Endodermal cell (in vitro differentiated cells): ENCODE measurements at places on chromosomes 16 and 17.

GRCh38 chr17:13154930-13155329, 137.1 kb upstream of the ELAC2 start:
- DNase-seq: no peak

- no peak for DNase-seq
Observed at GRCh38 chr16:70568601-70569237, 45.1 kb downstream of the SF3B3 start.

- no peak for DNase-seq
Observed at GRCh38 chr16:55248494-55248893, 75.5 kb upstream of the IRX6 start.

- DNase-seq: no peak
Observed at GRCh38 chr17:64092113-64092512, 37.8 kb downstream of the ERN1 start.

GRCh38 chr16:11356573-11357331, 11.5 kb downstream of the RMI2 start:
- DNase-seq: peak; percentile 92

GRCh38 chr16:85625053-85625452, 11.9 kb downstream of the GSE1 start:
- DNase-seq: peak; percentile 66

DNA sequence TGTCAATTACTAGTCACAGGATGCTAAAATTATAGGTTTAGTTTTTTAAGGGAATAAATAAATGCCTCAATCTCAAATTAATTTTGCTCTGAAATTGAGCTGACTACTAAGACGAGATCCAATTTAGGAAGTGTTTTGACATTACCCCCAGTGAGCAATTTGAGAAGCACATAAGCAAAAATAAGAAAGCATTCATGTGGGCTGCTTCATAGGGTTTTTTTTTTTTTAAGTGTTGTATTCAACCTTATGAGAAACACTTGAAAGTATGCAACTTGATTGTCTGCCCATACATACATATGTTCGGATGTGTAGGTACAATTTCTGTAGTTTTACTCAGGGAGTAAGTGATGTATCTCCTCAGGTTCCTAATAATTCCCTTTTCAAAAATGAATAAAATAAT, 77.6 kb downstream of the PRKCA start:
- no peak for DNase-seq

- DNase-seq: no peak
Observed at GRCh38 chr17:42743595-42744282, 1.1 kb downstream of the EZH1 start.

DNA sequence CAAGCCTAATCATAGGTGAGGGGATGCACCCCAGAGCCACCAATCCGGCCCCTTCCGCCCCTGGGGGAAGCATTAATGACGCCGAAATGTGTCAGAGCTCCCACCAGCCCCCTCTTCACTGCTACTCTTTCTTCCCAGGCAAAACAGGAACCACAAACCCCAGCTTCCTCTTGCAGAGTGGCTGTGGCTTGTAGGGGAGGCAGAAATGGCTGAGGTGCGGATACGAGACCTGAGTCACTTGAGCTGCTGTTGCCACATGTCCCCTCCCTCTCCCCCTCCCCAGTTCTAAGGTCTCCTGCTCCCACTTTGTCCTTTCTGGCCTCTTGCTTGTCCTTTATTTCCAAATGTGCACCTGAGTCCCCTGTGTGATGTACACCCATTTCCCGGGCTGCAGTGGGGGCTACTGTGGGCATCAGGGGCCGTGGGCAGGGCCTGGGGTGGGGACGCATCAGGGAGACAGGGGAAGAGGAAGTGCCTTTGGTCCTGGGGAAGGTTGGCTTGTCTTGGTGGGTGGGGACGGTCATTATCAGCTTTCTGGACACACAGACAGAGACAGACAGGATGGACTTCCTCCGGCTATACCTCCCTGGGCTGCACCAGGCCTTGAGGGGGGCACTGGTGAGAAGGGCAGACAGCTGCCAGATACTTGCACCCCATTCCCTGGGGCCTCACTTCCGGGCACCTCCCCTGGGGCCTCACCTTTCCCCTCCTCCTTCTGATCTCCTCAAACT, at the start of gene APOBR:
Gene APOBR (plus strand): TSS at position 523 of the 731 bp plus-strand sequence. CDS start 39 bp downstream, at position 562.
- no peak for DNase-seq

- no peak for DNase-seq
Observed at GRCh38 chr17:79920751-79921410, 81.6 kb upstream of the CBX4 start.

GRCh38 chr17:67759355-67760171, 41.8 kb downstream of the NOL11 start:
- DNase-seq: peak; percentile 53

DNA sequence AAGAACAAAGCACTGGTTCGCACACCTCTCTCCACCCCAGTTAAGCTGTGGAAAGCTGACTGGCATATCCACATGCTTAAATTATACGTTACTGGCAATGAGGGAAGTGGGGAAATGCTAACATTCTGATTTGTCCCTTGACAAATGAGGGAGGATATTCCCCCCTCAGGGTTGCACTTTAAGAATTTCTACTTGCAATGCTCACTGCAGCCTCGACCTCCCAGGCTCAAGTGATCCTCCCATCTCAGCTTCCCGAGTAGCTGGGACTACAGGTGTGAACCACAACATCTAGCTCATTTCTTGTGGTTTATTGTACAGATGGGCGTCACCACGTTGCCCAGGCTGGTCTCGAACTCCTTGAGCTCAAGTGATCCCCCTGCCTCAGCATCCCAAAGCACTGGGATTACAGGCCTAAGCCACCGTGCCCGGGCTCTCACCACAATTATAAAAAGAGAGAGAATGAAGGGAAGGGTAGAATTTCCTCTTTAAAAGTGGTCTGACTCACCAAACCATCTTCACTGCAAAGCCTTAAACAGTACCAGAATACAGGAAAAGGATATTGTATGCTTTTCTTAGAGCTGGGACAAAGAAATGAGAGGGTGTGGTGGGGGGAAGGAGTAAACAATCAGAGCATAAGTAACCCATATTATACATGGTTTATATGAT, 38.9 kb downstream of the KANSL1 start:
- DNase-seq: no peak

GRCh38 chr17:78884148-78884825, 18.7 kb downstream of the CEP295NL start:
- peak; percentile 79 for DNase-seq

GRCh38 chr16:65066651-65067050, 55.2 kb downstream of the CDH11 start:
- DNase-seq: no peak

GRCh38 chr16:56583351-56584168, 5.8 kb upstream of the MT3 start:
- DNase-seq: peak; percentile 64

DNA sequence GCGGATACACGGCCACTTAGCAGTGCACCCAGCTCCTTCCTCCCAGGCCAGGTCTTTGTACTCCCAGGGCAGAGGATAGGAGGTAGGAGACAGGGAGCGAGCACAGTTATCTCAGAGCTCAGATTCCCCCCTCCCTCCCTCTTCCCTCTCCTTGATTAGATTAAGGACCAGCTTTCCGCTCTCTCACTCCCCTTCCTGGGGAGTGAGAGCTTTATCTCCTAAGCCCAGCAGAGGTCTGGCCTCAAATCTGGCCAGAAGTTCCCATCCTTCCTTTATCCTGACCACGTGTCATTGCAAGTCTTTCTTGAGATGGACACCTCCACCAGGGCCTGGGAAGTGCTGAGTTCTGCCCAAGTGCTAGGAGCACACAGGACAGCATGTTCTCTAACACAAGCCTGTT, 5.1 kb downstream of the ARL4D start:
- peak; percentile 80 for DNase-seq

- no peak for DNase-seq
Observed at GRCh38 chr16:2194166-2194834, 2.1 kb downstream of the CASKIN1 start.

DNA sequence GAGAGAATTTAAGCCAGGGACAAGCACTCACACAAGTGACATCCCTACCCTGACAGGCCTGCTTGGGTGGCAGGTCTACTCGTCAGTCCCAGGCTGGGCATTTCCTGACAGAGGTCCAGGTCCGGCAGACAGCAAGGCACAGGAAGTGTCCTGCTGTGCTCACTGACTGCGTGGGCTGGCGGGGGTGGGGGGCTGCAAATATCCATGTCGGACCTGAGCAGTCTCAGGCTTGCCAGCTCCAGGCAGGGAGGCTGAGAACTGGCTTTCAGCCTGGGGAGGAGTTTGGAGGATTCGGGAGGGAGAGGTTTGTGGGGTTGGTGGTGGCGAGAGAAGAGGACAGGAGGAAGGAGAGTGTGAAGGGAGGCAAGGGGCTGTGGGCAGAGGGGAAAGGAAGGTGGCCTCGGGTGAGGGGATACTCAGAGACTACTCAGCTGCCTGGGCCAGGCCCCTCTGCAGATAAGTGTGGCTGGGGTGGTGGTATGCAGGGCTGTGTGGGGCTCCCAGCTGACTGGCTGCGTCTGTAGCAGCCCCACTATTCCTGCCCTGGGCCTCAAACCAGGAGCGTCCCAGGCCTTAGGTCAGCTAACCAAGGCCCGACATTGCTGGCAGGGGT, 7.8 kb downstream of the HIC1 start:
- DNase-seq: peak; percentile 81

DNA sequence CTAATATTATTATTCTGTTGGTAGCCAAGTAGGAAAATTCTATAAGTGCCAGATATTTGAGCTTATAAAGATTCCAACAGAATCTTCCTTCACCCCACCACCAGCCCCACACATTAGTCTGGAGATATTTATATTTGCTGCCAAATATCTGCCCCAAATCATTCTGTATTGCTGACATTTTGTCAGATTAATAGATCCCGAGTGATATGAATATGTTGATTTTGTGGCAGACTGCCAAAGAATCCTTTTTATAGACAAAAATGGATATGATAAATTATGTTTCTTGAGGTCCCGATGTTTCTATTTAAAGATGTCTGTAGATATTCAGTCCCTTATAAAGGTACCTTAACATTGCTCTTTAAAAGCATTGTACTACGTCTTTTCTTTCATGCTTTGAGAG, 162.2 kb upstream of the KCNJ16 start:
- no peak for DNase-seq

GRCh38 chr17:17876959-17877528, 40.3 kb upstream of the SREBF1 start:
- no peak for DNase-seq

- peak; percentile 66 for DNase-seq
Observed at GRCh38 chr17:3983606-3984484, 19.6 kb upstream of the ATP2A3 start.

DNA sequence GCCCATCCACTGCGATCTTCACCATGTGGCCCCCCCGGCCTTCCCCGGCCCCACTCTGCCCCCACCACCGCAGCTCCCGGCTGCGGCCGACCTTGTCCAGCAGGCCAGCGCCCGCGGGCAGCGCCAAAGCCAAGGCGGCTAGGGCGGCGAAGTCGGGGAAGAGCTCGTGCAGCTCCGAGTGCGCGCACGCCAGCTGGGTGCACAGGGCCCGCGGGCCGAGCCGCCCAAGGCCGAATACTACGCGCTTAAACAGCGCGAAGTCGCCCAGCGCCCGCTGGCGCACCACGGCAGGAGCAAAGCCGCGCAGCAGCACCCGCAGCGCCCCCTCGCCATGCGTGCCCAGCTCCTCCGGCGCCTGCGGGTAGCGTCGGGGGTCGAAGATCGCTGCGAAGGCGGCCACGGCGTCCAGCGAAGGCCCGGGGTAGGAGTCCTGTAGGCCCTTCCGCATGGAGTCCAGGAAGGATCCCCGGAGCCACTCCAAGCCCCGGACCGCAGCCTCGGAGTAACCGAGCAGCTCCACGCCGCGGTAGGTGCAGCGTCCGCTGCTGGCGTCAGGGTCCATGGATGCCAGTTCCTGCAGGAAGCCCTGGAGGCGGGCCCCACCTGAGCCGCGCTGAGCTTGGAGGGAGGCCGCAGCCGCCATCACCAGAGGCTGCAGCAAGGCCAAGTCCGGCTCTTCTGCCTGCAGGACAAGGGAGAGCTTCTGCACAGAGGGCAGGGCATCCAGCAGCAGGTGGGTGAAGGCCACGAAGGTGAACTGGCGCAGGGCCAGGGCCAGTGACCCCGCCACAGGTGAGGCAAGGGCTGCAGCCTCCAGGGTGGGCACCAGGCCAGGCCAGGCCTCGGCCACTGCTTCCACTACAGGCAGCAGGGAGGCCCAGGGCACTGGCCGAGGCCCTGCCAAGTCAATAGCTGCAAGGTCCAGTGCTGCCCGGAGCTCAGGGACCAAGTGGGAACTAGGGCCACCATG, 10.3 kb downstream of the C17orf113 start:
- peak; percentile 50 for DNase-seq

- no peak for DNase-seq
Observed at GRCh38 chr17:4719684-4720221, 9.3 kb downstream of the ARRB2 start.

- no peak for DNase-seq
Observed at GRCh38 chr16:27679899-27680298, 130.0 kb downstream of the KATNIP start.

GRCh38 chr16:86103320-86103719, 204.4 kb downstream of the IRF8 start:
- DNase-seq: no peak
